ENCODE measurements at places on chromosomes 11 and 22.

GRCh38 chr11:31375879-31376278, 6.2 kb downstream of the DNAJC24 start:
- DNase-seq = no peak

DNA sequence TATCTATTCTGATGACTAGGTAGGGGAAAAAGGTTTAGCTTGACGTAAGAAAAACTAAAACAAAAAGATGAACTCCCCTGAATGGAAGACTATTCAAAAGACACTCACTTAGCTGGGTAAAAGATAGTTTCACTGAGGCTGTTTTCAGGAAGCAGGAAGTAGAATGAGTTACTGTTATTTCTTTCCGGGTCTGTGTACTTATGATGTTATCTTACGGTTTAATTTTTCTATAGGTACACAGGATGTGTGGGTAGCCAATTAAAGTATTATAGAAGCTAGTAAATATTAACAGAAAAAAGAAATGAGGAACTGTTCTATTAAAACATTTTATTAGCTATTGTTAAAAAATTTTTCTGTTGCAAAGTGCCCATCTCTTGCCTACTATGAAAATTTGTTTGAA, 45.8 kb upstream of the MMP7 start:
- DNase-seq = no peak

- no peak for DNase-seq
Measured at GRCh38 chr11:86219311-86220193, 25.0 kb upstream of the EED start.

DNA sequence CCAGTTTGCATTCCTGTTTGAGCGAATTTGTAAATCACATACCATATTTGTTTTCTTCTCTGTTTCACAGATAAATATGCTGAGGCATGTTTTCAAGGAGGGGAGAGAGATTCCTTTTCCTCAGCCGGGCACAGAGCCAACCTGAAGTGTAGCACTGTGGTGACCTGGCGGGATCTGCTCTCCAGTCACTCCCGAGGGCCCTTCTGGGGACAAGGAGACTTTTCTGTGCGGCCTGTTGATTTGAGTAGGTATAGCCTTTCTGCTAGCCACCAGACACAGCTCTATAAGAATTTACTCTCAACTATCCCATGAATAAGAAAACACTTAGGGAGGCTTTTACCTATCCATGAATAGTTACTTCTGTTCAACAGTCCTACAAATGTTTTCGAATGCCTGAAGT, 63.5 kb upstream of the FDX1 start:
- DNase-seq = peak; percentile 35

DNA sequence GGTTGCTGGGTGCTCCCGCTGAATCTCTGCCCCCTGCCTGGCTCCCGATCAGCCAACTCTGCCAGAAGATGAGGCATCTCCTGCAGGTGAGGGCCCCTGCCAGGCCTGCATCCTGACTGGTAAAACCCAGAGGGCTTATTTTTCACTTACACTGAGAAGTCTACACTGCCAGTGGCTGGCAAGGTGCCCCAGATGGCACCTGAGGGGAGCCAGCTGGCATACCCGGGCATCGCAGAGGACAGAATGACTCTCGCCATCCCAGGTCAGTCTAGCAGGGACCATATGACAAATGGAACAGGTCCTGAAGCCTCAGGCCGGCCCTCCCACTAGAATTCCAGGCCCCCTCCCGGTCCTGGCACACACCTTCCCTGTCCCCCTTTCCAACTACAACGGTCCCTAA, 30.9 kb downstream of the MACROD1 start:
- DNase-seq = no peak

GRCh38 chr11:88405853-88406252, 68.3 kb upstream of the CTSC start:
- DNase-seq = no peak

- no peak for DNase-seq
Measured at GRCh38 chr11:72730243-72730642, 22.0 kb downstream of the ARAP1 start.
